ENCODE measurements at places on chromosomes 12 and 14. TPM values are rescaled to one million over a fixed set of nuclear protein-coding genes. Genes with fewer than 3 reads are reported as not detected.
A peak's percentile ranks its signal among the peaks of the same experiment; 100 is the strongest.

GRCh38 chr12:14186193-14186502, 179.3 kb upstream of the ATF7IP start:
- H3K27ac ChIP-seq: no peak overlapping the region
- no peaks in the 10 kb centered on the region for H3K4me1 ChIP-seq
- H3K27me3 ChIP-seq: peaks cover 36% of the 10 kb centered on the region

The KRT2 gene
- total RNA-seq: not detected

The CPNE6 gene
- total RNA-seq: not detected

GRCh38 chr12:102958830-102959176, 1.3 kb downstream of the ASCL1 start:
- peaks cover 99% of the 10 kb centered on the region for H3K27me3 ChIP-seq
- DNase-seq: no peak
- no peak overlapping the region for H3K27ac ChIP-seq
- peaks cover 33% of the 10 kb centered on the region for H3K4me1 ChIP-seq

DNA sequence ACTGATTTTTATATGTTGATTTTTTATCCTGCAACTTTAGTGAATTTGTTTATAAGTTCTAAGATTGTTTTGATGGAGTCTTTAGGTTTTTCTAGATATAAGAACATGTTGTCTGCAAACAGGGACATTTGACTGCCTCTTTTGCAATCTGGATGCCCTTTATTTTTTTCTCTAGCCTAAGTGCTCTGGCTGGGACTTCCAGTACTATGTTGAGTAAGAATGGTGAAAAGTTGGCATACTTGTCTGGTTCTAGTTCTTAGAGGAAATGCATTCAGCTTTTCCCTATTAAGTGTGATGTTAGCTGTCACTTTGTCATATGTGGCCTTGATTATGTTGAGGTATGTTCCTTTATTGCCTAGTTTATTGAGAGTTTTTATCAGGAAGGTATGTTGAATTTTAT, 68.1 kb downstream of the ERC1 start:
- no peak for DNase-seq
- no peaks in the 10 kb centered on the region for H3K27me3 ChIP-seq
- no peak overlapping the region for H3K4me3 ChIP-seq
- no peak overlapping the region for H3K27ac ChIP-seq
- H3K4me1 ChIP-seq: peaks cover 10% of the 10 kb centered on the region
- peaks cover 21% of the 10 kb centered on the region for H3K36me3 ChIP-seq

DNA sequence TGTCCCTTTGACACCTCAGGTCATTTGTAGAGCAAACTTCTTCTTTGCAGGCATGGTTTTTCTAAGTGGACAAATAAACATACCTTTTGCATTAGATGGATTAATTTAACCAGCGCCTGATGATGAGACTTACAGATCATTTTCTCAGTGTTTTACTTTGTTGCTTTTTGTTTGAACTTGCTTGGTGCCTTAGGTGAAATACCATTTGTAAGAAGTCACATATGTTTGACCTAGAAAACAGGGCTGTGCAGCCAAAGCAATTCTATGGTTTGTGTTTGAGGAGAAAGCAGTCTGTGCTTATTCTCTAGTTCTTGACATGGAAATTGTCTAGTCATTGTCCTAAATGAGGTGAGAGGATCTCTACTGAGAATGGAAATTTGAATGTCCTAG, 111.1 kb downstream of the DIP2B start:
- H3K4me3 ChIP-seq: no peak overlapping the region
- peaks cover 87% of the 10 kb centered on the region for H3K4me1 ChIP-seq
- no peak overlapping the region for H3K27ac ChIP-seq
- no peaks in the 10 kb centered on the region for H3K36me3 ChIP-seq
- no peaks in the 10 kb centered on the region for H3K27me3 ChIP-seq

- no peaks in the 10 kb centered on the region for H3K27me3 ChIP-seq
- H3K27ac ChIP-seq: peak overlapping the region; percentile 88
- H3K4me3 ChIP-seq: peak overlapping the region; percentile 7
- peak; percentile 53 for DNase-seq
- H3K4me1 ChIP-seq: peaks cover 87% of the 10 kb centered on the region
- no peaks in the 10 kb centered on the region for H3K36me3 ChIP-seq
Measured at GRCh38 chr12:128820723-128821432, 2.9 kb downstream of the SLC15A4 start.

GRCh38 chr12:124633365-124634362, 66.3 kb upstream of the NCOR2 start:
- no peaks in the 10 kb centered on the region for H3K27me3 ChIP-seq
- H3K4me1 ChIP-seq: peaks cover 14% of the 10 kb centered on the region
- no peak overlapping the region for H3K4me3 ChIP-seq
- no peak overlapping the region for H3K27ac ChIP-seq
- no peaks in the 10 kb centered on the region for H3K36me3 ChIP-seq

- no peaks in the 10 kb centered on the region for H3K36me3 ChIP-seq
- no peak for DNase-seq
- no peak overlapping the region for H3K27ac ChIP-seq
- no peak overlapping the region for H3K4me3 ChIP-seq
Measured at GRCh38 chr12:67813456-67813904, 164.9 kb downstream of the DYRK2 start.

The OR6C2 gene
- total RNA-seq: not detected

The CFAP251 gene
- total RNA-seq: 0.91 TPM

DNA sequence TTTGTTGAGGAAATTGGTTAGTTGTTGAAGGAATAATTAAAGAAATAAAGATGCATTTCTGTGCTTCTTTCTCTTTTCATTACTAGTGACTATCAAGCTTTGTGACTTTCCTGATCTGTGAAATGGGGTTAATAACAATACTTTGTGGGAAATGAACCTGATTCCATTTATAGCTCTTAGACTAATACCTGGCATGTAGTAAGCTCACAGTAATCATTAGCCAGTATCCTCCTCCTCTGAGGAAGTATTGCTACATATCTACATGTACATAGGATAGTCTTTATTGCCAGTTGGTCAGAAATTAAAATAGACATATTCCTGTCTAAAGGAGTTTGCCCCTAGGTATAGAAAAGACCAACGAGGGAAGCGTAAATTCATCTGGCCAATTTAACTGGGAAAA, 1.8 kb upstream of the CCDC198 start:
- H3K36me3 ChIP-seq: no peaks in the 10 kb centered on the region
- H3K27ac ChIP-seq: no peak overlapping the region
- H3K4me1 ChIP-seq: no peaks in the 10 kb centered on the region
- H3K27me3 ChIP-seq: no peaks in the 10 kb centered on the region
- no peak overlapping the region for H3K4me3 ChIP-seq
- DNase-seq: no peak

DNA sequence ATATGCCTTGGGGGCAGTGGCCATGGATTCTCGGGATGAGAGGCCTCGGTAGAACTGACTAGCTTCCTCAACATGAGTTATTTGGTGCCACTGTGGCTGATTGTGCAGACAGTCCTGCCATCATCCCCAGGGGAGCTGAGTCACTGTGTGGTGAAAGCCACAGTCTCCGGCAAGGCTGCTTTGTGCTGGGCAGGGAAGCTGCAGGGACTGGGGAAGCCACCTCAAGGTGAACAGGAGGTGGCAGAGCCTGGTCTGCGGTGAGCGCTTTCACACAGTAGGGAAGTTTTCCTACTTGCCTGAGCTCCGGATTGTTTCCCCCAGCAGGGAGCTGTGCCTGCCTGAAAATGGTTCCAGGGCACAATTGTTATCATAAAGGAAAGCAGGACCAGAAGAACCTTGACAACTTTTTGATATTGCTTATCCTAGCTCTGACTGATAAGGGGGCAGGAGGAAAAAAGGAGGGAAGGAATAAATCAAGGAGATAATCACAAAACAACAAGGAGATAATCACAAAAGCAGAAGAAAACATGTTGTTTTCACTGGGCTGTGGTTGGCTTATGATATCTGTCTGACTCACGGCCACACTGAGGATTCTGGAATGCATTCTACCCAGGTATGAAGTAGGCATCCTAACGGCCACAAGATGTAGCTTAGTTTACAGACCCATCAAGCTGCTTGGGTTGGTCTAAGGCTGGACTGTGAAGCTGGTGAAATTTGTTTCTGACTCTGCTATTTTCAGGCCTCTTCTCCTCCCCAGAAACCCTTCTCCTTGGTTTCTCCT, 32.2 kb upstream of the GNG2 start:
- H3K4me3 ChIP-seq: no peak overlapping the region
- H3K4me1 ChIP-seq: no peaks in the 10 kb centered on the region
- peak; percentile 17 for DNase-seq
- peaks cover 37% of the 10 kb centered on the region for H3K27me3 ChIP-seq

DNA sequence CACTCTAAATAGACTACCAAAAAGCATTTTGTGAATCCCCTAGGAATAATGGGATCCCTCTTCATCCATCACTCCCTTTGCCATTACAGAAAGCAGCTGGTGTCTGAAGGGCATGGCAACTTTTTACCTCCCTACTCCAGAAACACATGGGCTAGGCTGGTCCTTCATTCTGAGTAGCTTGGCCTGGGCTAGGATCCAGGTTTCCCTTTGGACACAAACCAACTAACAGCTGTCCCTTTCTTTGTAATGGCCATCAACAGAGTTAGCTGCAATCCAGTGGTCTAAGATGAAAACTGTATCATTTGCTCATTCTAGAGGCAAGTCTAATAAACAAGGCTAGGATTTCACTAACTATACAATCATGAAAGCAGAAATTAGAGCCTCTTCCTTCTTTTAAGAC, 7.4 kb downstream of the GRIN2B start:
- no peak for DNase-seq
- H3K4me3 ChIP-seq: no peak overlapping the region
- H3K27me3 ChIP-seq: peaks cover 60% of the 10 kb centered on the region
- H3K4me1 ChIP-seq: no peaks in the 10 kb centered on the region
- H3K36me3 ChIP-seq: no peaks in the 10 kb centered on the region

The MIP gene
- total RNA-seq: not detected

The PTPN6 gene
- 6.7 TPM for total RNA-seq

- H3K4me1 ChIP-seq: peaks cover 32% of the 10 kb centered on the region
- no peak overlapping the region for H3K27ac ChIP-seq
- no peaks in the 10 kb centered on the region for H3K36me3 ChIP-seq
- H3K27me3 ChIP-seq: peaks cover 68% of the 10 kb centered on the region
- peak overlapping the region; percentile 51 for H3K4me3 ChIP-seq
Measured at GRCh38 chr14:103103461-103104388, 9.2 kb downstream of the EXOC3L4 start.

DNA sequence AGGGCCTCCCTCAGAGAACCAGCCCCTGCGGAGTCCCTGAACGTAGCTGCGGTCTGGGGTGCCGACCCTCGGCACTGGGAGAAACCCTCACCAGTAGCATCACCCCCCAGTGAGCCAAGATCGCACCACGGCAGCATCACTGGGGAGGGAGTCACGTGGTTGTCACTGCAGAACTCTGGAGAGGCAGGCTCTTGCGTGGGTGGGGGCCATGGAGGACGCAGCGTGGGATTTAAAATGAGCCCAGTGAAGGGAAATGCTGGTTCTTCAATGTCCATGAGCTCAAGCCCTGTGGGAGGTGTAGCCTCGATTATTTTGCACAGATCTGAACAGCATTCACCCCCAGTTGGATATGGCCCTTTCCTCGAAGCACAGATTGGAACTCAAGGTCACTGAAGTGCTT, 3.9 kb upstream of the GALNT9 start:
- no peaks in the 10 kb centered on the region for H3K36me3 ChIP-seq
- no peak for DNase-seq
- peaks cover 98% of the 10 kb centered on the region for H3K27me3 ChIP-seq
- H3K4me3 ChIP-seq: no peak overlapping the region

The KRT86 gene
- not detected for total RNA-seq

The GAS2L3 gene
- 1.8 TPM for total RNA-seq

The ESRRB gene
- total RNA-seq: 16.9 TPM

The PAPLN gene
- total RNA-seq: 1.2 TPM

DNA sequence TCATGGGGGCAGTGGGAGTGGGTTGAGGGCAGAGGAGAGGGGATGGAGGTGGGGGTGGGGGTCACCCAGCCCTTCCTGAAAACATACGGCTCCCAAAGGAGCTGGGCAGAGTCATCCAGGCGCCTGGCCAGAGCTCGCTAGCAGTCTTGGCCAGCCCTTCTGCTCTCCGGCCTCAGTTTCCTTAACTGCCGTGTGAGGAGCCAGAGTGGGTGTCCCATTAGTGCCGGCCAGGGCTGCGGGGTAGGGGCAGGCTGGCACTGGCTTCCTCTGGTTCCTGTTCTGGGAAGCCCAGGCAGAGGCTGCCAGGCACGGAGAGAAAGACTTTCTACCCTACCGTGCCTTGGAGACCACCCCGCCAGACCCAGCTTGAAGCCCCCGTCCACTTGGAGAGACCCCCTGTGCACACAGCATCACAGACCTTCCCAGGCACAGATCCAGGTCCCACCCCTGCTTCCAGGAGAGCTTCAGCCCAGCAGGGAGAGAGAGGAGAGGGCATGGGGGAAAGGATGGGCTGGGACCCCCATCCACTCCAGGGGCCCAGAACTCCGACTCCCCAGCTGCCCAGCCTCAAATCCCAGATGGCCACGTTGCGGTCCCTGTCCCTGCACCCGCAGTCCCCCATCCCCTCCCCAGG, 93.3 kb downstream of the RFLNA start:
- H3K36me3 ChIP-seq: peaks cover 25% of the 10 kb centered on the region
- peaks cover 98% of the 10 kb centered on the region for H3K4me1 ChIP-seq
- no peaks in the 10 kb centered on the region for H3K27me3 ChIP-seq
- DNase-seq: no peak
- H3K4me3 ChIP-seq: peak overlapping the region; percentile 79

DNA sequence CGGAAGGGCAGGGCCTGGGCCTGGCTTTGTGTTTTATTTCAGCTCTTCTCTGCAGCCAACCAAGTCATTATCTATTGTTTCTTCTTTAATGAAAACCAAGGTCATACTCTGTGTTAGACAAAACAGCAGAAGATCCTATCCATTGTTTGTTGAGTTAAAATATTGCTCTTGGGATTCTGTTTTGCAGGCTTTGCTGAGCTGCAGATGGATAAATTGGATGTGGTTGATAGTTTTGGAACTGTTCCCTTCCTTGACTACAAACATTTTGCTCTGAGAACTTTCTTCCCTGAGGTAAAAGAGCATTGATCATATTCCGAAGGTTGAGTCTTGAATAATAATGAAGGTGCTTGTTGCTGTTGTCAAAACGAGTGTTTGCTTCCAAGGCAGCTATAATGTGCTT, 106.6 kb downstream of the PLXNC1 start:
- no peaks in the 10 kb centered on the region for H3K36me3 ChIP-seq
- peaks cover 6% of the 10 kb centered on the region for H3K4me1 ChIP-seq

GRCh38 chr12:90333424-90333823, 621.6 kb downstream of the CCER1 start:
- no peaks in the 10 kb centered on the region for H3K4me1 ChIP-seq
- DNase-seq: no peak
- no peak overlapping the region for H3K4me3 ChIP-seq
- no peak overlapping the region for H3K27ac ChIP-seq

DNA sequence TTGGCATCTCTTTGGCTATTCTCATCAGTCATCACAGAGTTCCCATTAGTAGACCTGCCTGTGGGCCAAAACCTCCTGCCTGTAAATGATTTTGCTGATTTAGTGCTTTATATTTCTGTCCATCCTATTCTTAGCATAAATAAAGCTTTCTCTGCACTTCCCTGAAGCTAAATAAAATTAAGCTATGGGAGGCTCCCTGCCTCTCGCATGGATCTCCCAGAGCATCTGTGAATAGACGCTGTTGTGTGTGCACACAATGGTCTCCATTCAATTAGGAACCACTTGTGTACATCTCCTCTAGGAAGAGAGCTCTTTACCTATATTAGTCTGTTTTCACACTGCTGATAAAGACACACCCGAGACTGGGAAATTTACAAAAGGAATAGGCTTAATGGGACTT, 80.4 kb downstream of the PPFIBP1 start:
- no peaks in the 10 kb centered on the region for H3K27me3 ChIP-seq
- H3K27ac ChIP-seq: no peak overlapping the region
- no peak overlapping the region for H3K4me3 ChIP-seq
- no peak for DNase-seq
- no peaks in the 10 kb centered on the region for H3K36me3 ChIP-seq

GRCh38 chr12:1864867-1865266, 44.5 kb downstream of the LRTM2 start:
- no peak for DNase-seq
- no peak overlapping the region for H3K4me3 ChIP-seq

The KRT78 gene
- total RNA-seq: not detected

All from left ventricle myocardium inferior (tissue), 1 donor.